Thoracic aorta (tissue), 2 donors: ENCODE measurements at places on chromosomes 13 and 19. TPM values are rescaled to one million over a fixed set of nuclear protein-coding genes. Genes with fewer than 3 reads are reported as not detected.

The TRAPPC2B gene
- total RNA-seq = 9.5 TPM

The CGB5 gene
- total RNA-seq = not detected

- no peak for DNase-seq
Observed at GRCh38 chr19:14337510-14337909, 43.7 kb upstream of the ADGRE5 start.

GRCh38 chr19:14559916-14560775 is 11.7 kb downstream of the NDUFB7 start:
- no peak for DNase-seq

- DNase-seq = no peak
Observed at GRCh38 chr19:45590300-45591003, 5.8 kb upstream of the OPA3 start.
